ENCODE measurements at places on chromosomes 6 and 20.

DNA sequence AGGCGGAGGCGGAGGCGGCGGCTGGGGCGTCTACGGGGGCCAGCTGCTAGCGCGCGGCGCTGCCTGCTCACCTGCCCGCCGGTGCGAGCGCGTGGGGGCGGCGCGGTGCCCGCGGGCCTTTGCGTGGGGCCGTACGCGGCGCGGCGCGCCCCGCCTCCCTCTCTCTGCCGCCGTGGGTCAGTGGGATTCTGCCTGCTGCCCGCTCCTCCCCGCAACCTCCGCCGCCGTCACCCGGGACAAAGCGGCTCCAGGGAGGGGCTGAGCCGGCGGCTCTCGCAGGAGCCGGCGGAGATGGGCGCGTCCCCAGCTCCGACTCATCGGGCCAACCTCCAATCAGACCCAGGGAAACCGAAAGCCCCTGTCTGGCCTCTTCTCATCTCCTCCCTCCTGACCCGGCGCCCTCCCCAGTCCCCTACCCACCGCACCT, at the start of gene RCAN2:
Gene RCAN2, minus strand, starts transcription at position 249 of the 427 bp plus-strand sequence.
- no peak for DNase-seq

- DNase-seq: no peak
These were observed at the start of gene CD40 for GRCh38 chr20:46117704-46118467. CD40 (plus strand) TSS chr20:46118314; CDS start chr20:46118344, 30 bp downstream.

DNA sequence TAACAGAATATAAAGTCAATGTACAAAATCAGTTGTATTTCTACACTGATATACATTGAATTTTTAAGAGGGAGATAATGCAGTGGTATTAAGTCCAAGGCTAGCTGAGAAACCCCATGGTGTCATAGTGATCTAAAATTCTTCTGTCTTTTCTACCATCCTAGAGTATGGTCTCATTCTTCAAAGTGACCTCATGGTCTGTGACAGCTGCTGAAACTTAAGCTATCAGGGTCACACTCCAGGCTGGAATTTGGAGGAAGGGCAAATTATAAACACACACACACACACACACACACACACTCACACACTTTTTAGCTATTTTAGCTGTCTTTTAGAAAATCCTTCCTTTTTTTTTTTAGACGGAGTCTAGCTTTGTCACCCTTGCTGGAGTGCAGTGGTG, 47.3 kb upstream of the DYNLRB1 start:
- no peak for DNase-seq

DNA sequence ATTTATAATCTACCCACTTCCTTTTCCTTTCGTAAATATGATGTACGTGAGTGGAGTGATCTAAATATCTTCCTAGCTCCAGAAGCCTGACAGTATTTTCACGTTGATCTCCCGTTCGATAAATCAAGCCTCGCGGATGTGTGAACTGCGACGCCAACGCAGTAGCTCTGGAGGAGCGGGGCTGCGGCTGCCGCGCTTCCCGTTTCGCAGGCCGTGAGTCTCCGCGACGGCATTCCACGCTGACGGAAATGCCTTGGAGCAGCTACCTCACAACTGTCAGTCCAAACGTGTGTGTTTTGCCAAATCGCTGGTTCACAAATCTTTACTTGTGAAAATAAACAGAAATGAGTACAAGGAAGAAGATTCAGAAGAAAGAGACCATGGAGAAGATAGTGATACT, 41.2 kb downstream of the BTBD3 start:
- no peak for DNase-seq

- no peak for DNase-seq
These were observed 120.8 kb upstream of the EDN1 start for GRCh38 chr6:12169377-12169776.

GRCh38 chr20:58719258-58719657, 26.7 kb downstream of the NPEPL1 start:
- no peak for DNase-seq

DNA sequence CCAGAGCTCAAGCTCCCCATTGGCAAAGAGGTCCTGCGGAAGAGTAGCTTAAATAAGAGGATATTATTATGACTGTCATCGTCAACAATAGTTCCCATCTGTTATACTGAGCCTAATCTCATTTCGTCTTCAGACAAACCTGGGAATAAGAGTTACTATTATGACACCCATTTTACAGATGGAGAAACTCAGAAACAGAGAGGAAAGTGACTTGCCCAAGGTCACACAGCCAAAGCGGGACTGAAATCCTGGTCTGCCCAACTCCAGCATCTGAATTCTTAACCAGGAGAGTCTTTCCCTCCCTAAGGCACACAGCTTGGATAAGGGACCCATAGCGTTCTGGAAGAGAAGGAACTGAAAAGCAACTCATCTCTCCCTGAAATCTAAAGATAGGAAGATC, 23.4 kb downstream of the PTGIS start:
- no peak for DNase-seq

- no peak for DNase-seq
These were observed 46.9 kb downstream of the CPXM1 start for GRCh38 chr20:2753461-2754040.

- DNase-seq: no peak
These were observed 8.9 kb downstream of the ESF1 start for GRCh38 chr20:13775867-13776266.

GRCh38 chr6:43887906-43888683, 118.1 kb downstream of the VEGFA start:
- DNase-seq: no peak

DNA sequence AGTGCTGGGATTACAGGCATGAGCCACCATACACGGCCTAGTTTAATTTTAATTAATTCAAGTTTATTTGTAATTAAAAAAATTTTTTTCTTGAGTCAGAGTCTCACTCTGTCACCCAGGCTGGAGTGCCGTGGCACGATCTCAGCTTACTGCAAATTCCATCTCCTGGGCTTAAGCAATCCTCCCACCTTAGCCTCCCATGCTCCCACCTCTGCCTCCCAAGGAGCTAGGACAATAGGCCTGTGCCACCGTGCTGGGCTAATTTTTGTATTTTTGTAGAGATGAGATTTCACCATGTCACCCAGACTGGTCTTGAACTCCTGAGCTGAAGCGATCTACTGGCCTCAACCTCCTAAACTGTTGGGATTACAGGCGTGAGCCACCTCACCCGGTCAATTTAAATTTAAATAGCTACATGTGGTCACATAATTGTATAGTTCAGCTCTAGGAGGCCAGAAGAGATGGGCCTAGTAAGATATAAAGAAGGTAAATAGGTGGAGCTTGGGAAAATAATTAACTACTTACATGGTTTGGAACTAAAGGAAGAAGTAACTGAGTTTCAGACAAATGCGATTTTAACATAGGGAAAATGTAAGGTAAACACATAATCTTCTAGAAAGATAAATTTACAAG, 220.0 kb upstream of the CITED2 start:
- DNase-seq: no peak

DNA sequence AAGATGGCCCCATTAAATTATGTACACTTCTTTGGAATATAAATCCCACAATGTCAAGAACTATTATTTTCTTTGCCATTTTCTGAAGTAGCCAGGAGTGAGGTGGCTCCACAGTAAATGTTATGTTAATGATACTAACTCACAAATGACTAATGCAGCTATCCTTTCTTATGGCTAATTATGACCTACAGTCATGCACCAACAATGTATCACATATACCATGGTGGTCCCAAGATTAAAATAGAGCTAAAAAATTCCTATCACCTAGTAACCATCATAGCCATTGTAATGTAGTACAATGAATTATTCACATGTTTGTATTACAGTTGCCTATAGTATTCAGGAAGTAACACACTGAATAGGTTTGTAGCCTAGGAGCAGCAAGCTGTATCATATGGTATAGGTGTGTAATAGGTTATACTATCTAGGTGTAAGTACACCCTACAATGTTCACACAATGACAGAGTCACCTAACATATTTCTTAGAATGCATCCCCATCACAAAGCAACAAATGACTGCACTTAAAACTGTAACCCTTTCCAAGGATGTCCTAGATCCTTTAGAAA, 15.3 kb downstream of the ECHDC1 start:
- DNase-seq: no peak

GRCh38 chr6:1789092-1789491, 179.4 kb downstream of the FOXC1 start:
- no peak for DNase-seq

- no peak for DNase-seq
These were observed 241.8 kb upstream of the PRDM1 start for GRCh38 chr6:105844275-105844883.

- no peak for DNase-seq
These were observed 162.2 kb upstream of the BMP5 start for GRCh38 chr6:56037601-56038000.

DNA sequence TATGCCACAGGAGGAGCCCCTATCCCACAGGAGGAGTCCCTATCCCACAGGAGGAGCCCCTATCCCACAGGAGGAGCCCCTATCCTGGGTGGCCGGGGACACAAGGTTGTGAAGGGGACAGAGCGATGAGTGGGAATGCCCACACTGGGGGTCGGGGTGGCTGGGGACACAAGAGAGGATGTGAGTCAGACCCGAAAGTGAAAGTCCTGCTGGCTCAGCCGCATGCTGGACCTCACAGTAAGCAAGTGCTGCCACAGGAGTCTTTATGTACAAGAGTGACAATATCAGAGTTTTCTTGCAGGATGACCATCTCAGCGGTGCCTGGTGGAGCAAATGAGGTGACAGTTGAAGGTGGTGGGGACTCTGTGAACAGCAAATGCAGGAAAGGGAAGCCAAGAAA, 93.7 kb downstream of the PSMB1 start:
- no peak for DNase-seq

DNA sequence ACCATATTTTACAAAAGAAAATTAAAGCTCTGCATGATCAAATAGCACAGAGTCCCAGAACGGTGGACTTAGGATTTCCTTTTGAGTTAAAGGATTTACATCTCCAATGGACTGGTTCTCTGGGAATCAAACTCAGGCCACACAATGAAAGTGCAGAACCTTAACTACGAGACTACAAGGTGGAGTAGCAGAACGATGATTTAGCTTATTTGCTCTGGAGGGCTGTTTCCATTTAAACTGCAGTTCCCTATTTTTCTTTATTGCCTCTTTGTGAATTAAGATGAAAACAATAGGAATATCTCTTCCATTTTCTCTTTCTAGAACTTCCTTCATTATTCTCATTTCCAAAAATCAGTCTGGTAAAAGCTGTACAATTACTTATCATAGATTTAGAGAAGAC, 65.7 kb downstream of the TFAP2B start:
- DNase-seq: no peak

Data from NCI-H1694 treated with DMSO at 0.1 percent for 48 hours (cell line).